Posterior vena cava (tissue), 2 donors: ENCODE measurements at places on chromosomes 5 and 9. TPM values are rescaled to one million over a fixed set of nuclear protein-coding genes. Genes with fewer than 3 reads are reported as not detected.

The NXNL2 gene
- 1.00 TPM for total RNA-seq

The NMRK1 gene
- 23.0 TPM for total RNA-seq

The SEMA6A gene
- 24.9 TPM for total RNA-seq

The CLIC3 gene
- 3.8 TPM for total RNA-seq

The GZMA gene
- 1.7 TPM for total RNA-seq

The TAF1L gene
- 0.05 TPM for total RNA-seq

The CCNJL gene
- 1.2 TPM for total RNA-seq

The CBY3 gene
- not detected for total RNA-seq

The PFDN1 gene
- total RNA-seq: 46.2 TPM

The KIF12 gene
- total RNA-seq: not detected

The OR1Q1 gene
- total RNA-seq: not detected

The SLC24A2 gene
- 0.05 TPM for total RNA-seq

The CD274 gene
- total RNA-seq: 3.5 TPM

The KIF24 gene
- total RNA-seq: 0.74 TPM

The HACD4 gene
- total RNA-seq: 1.6 TPM

The SPINK7 gene
- not detected for total RNA-seq
